ENCODE measurements at places on chromosomes 7 and 10.

GRCh38 chr7:87426160-87426559 lies 49.3 kb downstream of the ABCB4 start:
- no peak for DNase-seq

DNA sequence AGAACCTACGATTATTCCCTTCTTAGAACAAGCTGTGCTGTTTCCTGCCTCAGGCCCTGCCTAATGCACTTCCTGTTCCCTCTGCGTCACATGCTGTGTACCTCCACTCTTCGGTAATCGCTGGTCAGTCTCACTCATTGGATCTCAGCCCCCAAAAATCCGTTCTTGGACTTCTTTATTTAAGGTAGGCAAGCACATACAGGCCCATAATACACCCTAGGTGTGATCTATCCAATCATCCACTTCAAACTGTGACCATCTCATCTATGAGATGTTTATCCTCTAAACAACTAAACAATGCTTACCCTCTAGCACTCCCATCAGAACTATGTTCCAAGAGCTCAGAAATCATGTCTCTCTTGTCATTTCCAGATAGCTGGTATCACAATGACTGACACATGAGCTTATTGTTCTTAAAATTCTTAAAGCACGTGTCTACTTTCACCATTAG lies 83.9 kb downstream of the CADPS2 start:
- no peak for DNase-seq

DNA sequence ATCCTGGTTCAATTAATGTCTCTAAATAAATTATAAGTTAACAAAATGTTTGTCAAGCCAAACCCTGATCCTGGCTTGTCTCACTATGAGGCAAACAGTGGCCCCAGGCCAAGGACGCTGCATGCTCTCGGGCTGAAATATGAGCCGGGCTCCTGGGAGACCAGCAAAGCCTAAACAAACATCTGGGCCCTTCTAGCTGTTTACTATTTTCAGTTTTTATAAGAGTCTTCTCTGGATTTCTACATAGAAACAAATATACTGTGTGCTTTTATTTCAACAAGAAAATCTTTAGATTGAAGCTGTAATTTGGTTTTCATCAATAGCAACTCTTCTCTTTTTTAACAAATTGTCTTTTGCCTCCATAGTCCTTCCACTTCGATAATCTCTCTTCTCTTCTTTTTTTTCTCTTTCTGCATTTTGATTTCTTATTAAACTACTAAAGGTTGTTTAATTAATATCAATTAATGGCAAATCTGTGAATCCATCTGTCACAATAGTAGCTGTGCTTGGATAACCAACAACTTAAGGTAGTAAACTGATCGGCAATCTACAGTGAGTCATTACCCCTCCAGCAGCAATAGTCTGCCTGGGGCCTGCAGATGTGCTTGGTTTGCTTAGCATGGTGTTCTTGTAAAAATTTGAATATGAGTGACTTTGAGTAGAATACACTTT lies 83.3 kb upstream of the DNAJC1 start:
- no peak for DNase-seq

GRCh38 chr7:145252031-145252430 lies 416.2 kb upstream of the TPK1 start:
- no peak for DNase-seq

- DNase-seq = no peak
These were observed 4.2 kb downstream of the ELN start for GRCh38 chr7:74032191-74032490.

DNA sequence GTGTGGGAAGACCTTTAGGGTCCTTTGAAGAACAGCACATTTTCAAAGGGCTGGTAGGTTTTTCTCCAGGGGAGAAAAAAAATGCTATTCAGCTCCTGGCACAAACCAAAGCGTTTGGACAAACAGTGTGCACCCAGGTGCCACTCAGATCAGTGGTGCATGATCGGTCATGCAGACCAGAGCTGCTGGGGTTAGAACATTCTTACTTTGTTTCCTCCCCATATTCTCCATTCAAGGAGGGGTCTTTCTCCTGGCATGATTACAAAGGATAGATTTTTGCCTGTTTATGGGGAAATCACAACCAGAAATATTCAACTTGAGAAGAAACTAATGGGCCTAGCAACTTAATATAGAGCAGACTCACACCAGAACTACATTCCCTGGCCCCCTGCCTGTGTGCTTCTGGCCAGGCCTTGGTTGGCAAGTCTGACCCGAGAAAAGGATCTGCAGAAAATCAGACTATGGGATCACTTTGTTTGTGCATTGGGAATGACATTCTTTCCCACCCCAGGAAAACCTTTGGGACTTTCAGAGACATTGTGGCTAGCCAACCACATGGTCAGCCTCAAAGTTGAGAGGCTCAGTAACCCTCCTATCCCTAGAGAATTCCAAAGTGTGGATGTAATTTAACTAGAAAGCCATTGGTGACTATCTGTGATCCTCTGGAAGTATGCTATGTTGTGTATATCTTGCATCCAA lies 82.3 kb upstream of the FGL2 start:
- no peak for DNase-seq

GRCh38 chr7:142873281-142873784 lies 12.2 kb downstream of the TRPV6 start:
- DNase-seq = peak; percentile 62

GRCh38 chr7:16921151-16921550 lies 39.4 kb upstream of the AGR3 start:
- no peak for DNase-seq

GRCh38 chr10:32982911-32983909 lies 25.2 kb upstream of the ITGB1 start:
- DNase-seq = no peak

DNA sequence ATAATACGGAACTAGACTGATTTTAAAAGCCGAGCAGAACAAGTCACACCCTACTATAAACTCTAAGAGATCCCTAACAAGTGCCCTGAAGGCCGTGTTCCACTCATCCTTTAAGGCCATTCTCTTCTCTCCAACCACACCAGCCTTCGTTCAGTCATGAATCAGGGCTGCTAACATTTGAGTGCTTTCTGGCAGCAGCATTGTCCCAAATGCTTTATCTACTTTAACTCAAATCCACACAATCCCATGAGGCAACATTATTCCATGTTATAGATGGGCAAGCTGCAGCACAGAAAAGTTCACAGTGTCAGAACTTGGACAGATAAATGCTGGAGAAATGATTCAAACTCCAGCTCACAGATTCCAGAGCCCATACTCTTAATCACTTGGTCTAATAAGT lies 73.5 kb downstream of the MALSU1 start:
- DNase-seq = no peak

DNA sequence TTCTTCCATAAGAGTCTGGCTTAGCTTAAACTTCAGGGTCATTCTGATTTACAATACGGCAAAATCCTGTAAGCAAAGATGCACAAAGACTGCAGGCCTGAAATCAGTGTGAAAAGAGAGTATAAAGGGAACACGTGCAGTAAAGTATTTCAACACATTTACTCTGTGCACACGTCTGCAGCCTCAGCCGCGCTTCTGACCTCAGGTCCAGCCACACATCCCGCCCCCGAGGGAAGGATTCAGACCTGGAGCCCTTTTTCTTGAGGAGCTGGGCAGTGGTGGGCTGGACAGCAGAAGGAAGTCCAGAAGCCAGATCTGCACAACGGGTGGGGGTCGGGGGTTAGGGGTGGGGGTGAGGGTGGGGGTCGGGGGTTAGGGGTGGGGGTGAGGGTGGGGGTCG lies 58.9 kb upstream of the FAM20C start:
- DNase-seq = no peak

DNA sequence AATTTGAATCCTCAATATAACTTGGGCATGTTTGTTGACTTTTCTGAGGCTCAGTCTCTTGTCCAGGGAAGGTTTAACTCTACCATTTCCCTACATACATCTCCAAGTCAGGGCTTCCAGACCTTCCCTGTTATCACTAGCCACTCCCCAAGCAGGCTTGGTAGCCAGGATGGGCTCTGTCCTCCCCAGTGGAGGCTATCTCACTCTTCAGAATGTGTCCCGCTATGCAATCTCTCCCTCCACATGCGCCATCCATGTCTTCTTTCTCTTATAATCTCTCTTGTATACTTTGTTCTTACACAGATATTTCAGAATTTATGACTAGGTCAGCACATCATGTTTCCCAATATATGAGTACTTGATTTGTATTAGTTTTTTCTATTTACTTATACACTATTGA lies 310.4 kb downstream of the HGF start:
- no peak for DNase-seq

DNA sequence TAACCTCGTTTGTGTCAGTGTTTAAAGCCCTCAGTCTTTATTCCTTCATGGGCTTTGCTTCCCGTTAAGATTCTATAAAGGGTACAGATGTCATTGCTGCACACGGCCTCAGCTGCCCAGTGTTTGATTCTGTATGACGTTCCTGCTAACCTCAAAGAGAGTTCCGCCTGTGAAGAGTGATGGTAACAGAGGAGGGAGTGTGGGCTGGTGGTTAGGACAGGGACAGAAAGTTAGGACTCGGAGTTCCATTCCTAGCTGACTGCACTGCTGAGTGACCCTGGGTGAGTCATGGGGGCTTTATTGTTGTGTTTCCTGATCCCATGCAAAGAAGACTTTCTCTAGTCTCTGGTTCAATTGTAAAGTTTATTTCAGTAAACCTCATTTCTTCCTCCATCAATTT lies 227.1 kb downstream of the DYNC1I1 start:
- no peak for DNase-seq

GRCh38 chr7:48292949-48293348 lies 121.7 kb downstream of the ABCA13 start:
- peak; percentile 37 for DNase-seq

DNA sequence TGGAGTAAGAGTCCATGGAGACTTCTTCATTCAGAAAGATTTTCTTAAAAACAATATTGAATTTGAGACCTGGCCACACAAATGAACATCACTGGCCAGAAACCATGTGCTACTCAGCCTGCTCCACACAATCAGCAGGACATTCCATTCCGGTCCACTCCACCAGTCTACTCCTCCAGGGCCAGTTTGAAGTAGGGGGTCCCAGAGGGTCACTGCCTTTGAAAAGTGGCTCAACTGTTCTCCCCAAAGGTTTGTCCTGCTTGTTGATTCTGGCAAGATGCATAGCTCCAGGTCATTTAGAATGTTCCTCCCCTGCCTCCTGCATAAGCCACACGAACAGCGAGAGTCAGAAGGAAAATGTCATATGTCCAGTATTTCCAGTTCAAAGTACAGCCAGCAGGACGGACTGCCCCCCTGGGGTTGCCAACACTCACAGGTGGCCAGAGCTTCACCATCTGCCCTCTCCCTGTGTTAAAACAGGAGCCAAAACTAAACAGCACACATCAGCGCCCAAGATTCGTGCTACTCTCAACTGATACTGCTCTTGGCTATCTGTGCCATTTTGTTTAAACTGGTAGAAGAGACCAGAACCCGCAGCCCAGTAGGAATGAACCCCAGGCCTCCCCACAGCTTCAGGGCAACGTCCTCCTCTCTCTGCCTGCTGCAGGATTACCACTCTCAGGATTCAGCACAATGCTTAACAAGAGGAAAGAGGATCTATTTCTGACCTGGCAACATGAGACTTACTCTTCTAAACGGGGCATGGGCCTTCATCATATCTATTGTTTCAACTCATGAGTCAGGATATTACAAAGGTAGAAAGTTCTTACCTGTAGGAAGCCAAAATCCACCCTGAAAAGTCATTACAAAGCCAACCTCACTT lies 11.3 kb downstream of the GRB10 start:
- no peak for DNase-seq

Data from activated T-cell treated with anti-CD3 and anti-CD28 coated beads, Interleukin-2, amount 50 U/mL, for 48 hours (primary cell).